SJSA1 (cell line): ENCODE measurements at places on chromosomes 16 and 17. TPM values are rescaled to one million over a fixed set of nuclear protein-coding genes. Genes with fewer than 3 reads are reported as not detected.

DNA sequence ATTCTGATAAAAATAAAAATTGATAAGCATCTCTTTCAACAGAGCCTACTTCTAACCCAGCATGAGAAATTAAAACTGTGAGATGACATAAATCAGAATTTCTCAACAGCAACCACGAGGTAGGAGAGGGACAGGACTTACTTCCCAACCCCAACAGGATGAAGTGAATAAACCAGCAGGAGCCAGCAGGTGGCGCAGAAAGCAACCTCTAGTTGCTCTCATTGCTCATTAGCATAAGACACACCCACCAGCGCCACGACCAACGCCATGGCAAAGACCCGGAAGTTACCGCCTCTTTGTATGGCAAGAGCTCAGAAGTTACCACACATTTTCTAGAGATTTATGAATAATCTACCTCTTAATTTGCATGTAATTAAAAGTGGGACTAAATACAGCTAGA is 189.4 kb upstream of the CDH8 start:
- peak; percentile 50 for DNase-seq

Gene CCDC144A
- 0.61 TPM in 1 of 2 replicates, not detected in the other for total RNA-seq

Gene RFWD3
- total RNA-seq = 39.6 and 61.9 TPM in 2 replicates

Gene TMEM88
- total RNA-seq = not detected in 2 replicates
